ENCODE measurements at places on chromosomes 12 and 14. TPM values are rescaled to one million over a fixed set of nuclear protein-coding genes. Genes with fewer than 3 reads are reported as not detected.

STAC3 gene
- total RNA-seq = 0.50 TPM

TMEM119 gene
- total RNA-seq = 61.6 TPM

EPYC gene
- total RNA-seq = not detected

CPM gene
- total RNA-seq = 7.9 TPM

MDGA2 gene
- not detected for total RNA-seq

AKAP5 gene
- 0.44 TPM for total RNA-seq

GPX2 gene
- total RNA-seq = not detected

CRIP2 gene
- total RNA-seq = 37.4 TPM
